Activated T-helper 17 cell treated with anti-CD3 and anti-CD28 coated beads, Interleukin-2, amount 50 U/mL, for 72 hours (primary cell): ENCODE measurements at places on chromosomes 11 and 22. TPM values are rescaled to one million over a fixed set of nuclear protein-coding genes. Genes with fewer than 3 reads are reported as not detected.

- no peak for ATAC-seq
These were observed 55.7 kb downstream of the RAB38 start for GRCh38 chr11:88119561-88119960.

Gene MMP3
- not detected for total RNA-seq

GRCh38 chr11:100680070-100680469 is 7.0 kb upstream of the ARHGAP42 start:
- ATAC-seq = no peak

Gene MOGAT2
- not detected for total RNA-seq

Gene SLCO2B1
- total RNA-seq = 2.2 TPM

Gene KCNJ5
- not detected for total RNA-seq

Gene THY1
- 4.7 TPM for total RNA-seq
